NCI-H1436 treated with DMSO at 0.1 percent for 48 hours (cell line): ENCODE measurements at places on chromosomes 2 and 18.
A peak's percentile ranks its signal among the peaks of the same experiment; 100 is the strongest.

DNA sequence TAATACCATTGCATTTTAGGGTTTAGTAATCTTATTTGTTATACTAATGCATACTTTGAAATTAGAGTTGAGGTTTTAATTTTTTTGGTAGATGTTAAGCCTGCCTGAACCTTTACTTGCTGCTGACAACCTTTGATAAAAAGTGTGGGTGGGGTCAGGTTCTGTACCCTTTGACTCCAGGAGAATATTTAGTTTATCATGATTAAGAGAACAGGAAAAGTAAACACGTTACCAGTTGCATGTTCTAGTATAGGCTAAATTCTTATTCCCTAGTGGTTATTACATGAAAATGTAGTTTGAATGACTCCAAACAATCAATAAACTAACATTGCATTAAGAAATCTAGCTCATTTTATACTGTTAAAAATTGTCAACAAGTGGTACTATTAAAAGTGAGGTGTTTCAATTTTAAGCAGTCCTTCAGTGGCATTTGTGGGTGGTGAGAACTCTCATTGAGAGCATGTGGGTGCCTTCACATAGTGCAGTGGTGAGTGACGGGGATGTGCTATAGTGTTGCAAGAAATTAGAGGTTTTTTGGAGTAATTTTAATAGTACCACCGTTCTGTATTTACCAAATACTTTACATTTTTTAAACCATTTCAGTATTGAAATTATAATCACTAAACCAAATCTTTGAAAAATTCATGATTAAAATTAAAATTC lies 29.9 kb downstream of the PHLPP1 start:
- no peak for DNase-seq

DNA sequence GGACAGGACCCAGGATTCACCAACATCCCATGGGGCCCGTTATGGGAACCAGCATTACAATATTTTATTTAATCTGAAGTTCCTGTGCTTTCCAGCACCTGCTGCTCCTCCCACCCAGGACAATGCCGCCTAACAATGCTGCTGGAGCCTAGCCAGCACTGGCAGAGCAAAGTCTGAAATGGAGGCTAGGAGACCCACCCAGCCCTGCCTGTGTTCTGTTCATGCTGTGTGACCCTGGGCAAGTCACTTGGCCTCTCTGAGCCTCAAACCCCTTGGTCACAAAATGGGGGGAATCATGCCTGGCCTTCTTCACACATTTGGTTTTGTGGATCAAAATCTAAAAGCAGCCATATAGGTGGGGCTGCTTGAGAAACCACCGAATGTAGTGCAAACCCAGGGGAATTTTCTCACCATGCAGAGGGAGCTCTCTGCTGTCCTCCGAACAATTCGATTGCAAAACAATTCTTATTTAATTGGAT lies 38.5 kb upstream of the ODC1 start:
- peak; percentile 11 for DNase-seq

GRCh38 chr2:55951533-55951932 lies 28.0 kb upstream of the EFEMP1 start:
- DNase-seq: no peak

DNA sequence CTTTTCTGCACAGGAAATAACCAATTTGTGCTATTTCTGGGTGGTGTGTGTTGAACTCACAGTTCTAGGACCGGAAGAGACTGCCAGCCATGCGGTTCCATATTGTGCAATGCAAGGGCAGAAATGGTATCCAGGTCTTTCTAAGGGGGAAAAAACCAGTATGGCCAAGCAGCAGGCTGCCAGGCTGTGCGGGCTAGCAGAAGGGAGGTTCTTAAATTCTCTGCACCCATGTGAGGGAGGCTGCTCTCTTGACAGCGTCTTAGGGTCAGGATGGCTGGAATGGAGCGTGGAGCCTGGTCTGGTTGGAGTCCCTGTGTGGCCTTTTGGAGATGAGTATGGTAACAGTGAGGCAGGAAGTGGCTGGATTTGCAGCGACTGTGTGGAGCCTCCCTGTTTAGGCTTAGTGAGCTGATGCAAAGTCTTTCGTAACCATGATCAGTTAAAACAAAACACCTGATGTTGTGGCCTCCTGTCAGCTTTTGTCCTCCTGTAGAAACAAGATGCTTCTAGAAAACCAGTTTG lies 52.6 kb downstream of the NCK2 start:
- no peak for DNase-seq

DNA sequence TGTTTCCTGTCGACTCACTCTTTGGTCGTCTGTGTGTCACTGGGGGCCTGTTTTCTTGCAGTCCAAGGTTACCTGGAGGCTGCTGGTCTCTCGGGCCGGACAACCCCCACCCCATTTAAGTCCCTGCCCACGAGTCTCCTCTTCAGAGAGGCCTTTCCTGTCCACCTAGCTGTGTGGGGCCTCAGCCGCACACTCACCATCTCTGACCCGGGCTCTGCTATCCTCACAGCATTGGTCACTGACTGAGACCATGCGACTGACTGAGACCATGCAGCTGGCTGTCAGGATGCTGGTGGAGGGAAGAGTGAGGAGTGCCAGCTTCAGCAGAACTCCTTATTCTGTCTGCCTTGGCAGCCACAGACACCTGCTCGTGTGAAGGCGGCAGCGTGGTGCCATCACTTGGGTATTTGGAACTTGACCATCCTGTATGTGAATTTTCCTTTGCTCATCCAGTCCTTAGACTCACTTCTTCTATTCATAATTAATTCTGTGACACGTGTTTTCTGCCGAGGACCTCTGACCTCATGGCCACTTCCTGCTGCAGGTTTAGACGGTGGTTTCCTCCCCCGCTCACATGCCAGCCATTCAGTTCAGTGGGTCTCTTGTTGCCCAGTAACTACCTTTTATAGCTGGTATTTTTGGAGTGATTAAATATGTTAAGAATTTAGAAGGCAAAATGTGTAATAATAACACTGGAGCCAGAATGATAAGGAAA lies 47.5 kb upstream of the ASB1 start:
- DNase-seq: no peak

GRCh38 chr2:225025917-225026571 lies 16.2 kb downstream of the DOCK10 start:
- DNase-seq: no peak

DNA sequence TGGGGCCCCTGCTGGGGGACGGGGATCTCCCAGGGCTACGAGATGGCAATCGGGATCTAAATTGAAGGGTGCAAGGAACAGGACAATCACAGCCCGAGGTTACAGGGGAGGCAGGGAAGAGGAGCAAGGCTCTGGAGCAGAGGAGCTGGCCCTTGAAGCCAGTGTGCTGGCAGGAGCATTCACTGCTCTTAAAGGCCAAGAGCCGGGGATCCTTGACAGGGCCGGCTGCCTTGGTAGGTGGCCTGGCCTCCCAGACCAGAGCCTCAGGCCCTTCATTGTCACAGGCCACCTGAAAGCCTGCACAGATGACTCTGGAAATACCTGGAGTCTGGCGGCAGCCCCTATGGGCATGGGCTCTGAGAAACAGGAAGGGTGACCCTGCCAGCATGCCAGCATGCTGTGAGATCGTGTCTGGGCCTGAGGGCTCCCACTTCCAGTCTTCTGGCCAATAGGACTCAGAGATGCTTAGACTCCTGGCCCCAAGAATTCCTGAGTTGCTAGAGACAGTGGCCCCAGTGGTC lies 38.7 kb downstream of the PDIA6 start:
- no peak for DNase-seq

DNA sequence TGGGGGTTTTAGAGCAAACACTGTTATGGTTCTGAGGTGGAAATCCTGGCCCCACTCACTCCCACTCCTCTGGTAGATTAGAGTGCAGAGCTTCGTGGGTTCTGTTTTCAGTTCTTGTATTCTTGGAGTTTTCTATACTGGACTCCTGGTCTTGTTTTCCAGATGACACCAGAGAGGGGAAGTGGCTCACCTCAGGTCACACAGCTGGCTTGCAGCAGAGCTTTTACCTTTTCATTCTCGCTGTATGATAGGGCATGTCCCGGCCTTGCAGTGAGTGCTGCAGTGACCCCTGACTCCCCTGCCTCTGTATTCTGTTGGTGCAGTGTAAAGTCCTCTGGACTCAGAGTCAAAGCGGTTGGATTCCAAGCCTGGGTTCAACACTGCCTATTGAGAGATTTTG lies 148.9 kb upstream of the MEX3C start:
- no peak for DNase-seq

GRCh38 chr2:218631837-218632236 lies 24.1 kb downstream of the PLCD4 start:
- DNase-seq: no peak

- no peak for DNase-seq
Observed at GRCh38 chr2:73516033-73516432, 126.2 kb downstream of the NAT8 start.

GRCh38 chr2:37189452-37190153 lies 1.1 kb upstream of the SULT6B1 start:
- DNase-seq: no peak

- DNase-seq: no peak
Observed at GRCh38 chr2:111148225-111148873, 27.6 kb downstream of the BCL2L11 start.

GRCh38 chr2:109396202-109397180 lies 217.3 kb downstream of the SEPTIN10 start:
- DNase-seq: no peak

GRCh38 chr2:239762655-239763269 lies 262.4 kb downstream of the NDUFA10 start:
- no peak for DNase-seq

DNA sequence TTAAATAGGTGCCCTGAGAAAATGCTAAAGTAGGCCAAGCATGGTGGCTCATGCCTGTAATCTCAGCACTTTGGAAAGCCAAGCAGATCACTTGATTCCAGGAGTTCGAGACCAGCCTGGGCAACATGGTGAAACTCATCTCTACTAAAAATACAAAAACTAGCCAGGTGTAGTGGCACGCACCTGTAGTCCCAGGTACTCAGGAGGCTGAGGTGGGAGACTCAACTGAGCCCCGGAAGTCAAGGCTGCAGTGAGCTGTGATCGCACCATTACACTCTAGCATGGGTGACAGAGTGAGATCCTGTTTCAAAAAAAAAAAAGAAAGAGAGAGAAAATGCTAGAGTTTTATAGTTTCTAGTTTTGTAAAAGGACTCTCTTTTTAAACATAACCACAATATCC lies 12.0 kb downstream of the ANKRD44 start:
- no peak for DNase-seq

GRCh38 chr18:78396077-78396476 lies 583.5 kb upstream of the SALL3 start:
- no peak for DNase-seq

DNA sequence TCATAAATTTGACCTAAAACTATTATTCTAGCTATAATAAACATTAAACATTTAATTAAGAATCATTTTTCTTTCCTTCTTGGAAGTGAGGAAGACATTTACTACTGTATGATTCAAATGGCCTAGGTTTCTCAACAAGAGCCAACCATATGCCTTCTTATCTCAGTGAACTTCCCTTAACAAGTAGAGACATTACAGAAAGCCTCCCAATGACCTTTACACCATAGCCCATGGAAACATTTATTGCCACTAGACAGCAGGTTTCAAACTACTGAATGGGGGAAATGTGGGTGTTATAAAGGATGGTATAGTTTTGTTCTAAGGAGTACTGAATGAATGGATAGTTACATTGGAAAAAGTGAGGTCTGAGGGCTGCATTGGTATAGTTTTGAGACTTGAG lies 349.4 kb upstream of the SPRED2 start:
- no peak for DNase-seq

DNA sequence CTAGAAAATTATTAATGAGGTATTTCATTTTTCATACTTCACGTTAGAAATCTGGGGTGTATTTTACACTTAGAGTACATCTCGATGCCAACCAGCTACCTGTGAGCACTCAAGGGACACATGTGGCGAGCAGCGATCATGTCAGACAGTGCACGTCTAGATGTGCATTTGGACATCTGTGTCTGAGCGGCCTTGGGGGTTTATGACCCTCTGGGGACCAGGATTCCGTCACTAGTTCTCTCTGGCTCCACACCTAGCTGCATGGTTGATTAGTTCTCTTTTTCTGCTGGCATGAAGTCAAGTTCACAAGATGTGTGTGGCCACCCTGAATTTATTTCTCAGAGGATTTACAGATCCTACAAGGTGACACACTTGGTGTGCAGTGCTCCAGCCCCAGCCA lies 192.2 kb downstream of the TSN start:
- DNase-seq: no peak

- no peak for DNase-seq
Observed at GRCh38 chr2:195322324-195322723, 334.7 kb upstream of the SLC39A10 start.

- DNase-seq: no peak
Observed at GRCh38 chr2:237714690-237715458, 83.7 kb upstream of the RBM44 start.
